Central memory CD4-positive, alpha-beta T cell (primary cell): ENCODE measurements at places on chromosomes 2 and 18.

DNA sequence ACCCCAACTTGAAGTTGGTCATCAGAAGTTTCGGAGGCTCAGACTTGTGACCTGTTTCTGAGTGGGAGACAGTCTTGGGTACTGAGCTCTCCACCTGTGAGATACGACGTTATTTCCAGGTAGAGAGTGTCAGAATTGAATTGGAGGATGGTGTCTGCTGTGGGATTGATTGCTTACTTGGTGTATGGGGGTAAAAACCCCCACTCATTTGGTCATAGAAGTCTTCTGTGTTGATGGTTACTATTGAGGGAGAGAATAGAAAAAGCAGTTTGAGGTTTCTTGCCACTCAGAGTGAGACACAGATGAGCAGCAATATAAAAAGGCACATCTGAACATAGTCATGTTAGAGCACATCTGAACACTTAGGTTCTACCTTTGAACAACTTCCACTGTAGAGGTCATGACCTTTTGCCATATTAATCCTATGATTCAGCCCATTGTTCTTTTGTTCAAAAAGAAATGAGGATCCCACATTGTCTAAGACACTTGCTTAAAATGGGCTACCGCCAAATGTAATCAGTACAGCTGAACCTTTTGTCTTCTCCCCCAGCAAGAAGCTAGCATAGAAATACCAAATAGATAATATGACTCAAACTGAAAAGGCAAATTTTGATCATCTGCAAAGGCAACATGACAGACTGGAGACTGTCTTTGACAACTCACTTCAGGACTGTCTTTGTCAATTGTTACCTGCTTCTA lies 73.3 kb downstream of the NAB1 start:
- DNase-seq = no peak

- peak; percentile 8 for DNase-seq
Observed at GRCh38 chr18:45837283-45838070, 12.0 kb downstream of the SIGLEC15 start.

DNA sequence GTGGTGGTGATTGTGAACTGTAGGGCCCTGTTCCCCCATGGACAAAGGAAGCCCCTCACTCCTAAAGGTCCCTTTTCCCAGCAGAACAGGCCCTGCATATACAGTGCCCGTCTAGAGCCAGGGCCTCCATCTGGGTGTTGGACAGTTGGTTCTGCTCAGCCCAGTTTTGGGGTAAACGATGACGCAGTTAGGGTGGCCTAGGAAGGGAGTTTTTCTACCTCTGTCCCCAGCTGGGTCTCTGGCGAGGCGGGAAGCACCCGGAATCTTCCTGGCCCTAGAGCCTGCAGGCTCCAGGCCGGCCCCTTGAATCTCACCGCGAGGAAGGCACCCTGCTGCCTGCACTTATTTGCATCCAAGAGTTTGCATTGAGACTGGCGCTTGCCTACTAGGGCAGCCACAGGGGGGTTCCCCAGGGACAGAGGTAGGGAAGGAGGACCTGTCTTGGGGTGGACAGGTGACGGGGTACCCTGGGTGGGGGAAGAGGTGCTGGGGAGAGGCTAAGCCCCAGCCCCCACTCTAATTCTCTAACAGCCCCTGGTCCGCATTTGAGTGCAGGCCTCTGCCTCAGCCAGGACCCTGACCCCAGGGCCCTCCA lies 529 bp upstream of the MTA3 start:
- DNase-seq = peak; percentile 12

GRCh38 chr2:3107567-3107966 lies 270.1 kb downstream of the EIPR1 start:
- no peak for DNase-seq

- no peak for DNase-seq
Observed at GRCh38 chr2:191692502-191693115, 14.7 kb downstream of the NABP1 start.

DNA sequence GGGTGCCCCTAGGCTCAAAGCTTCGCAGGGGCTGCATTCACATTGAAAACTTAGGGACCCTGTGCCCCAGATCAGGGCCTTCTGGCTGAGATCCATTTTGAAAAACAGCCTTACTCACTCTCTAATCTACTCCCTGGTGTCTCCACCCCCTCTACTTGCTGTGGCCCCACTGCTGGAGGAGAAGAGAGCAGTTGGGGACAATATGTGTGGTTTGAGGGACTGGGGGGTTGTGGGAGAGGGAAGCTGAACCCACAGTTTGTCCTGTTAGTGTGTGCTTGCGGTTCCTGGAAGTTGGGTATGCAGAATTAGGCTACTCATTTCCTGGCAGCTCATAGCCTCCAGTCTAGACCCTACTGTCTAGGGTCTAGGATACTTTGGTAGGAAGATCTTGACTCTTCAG lies 211.4 kb downstream of the PRKCE start:
- no peak for DNase-seq

GRCh38 chr2:64860276-64860885 lies 128.8 kb upstream of the SLC1A4 start:
- DNase-seq = no peak

DNA sequence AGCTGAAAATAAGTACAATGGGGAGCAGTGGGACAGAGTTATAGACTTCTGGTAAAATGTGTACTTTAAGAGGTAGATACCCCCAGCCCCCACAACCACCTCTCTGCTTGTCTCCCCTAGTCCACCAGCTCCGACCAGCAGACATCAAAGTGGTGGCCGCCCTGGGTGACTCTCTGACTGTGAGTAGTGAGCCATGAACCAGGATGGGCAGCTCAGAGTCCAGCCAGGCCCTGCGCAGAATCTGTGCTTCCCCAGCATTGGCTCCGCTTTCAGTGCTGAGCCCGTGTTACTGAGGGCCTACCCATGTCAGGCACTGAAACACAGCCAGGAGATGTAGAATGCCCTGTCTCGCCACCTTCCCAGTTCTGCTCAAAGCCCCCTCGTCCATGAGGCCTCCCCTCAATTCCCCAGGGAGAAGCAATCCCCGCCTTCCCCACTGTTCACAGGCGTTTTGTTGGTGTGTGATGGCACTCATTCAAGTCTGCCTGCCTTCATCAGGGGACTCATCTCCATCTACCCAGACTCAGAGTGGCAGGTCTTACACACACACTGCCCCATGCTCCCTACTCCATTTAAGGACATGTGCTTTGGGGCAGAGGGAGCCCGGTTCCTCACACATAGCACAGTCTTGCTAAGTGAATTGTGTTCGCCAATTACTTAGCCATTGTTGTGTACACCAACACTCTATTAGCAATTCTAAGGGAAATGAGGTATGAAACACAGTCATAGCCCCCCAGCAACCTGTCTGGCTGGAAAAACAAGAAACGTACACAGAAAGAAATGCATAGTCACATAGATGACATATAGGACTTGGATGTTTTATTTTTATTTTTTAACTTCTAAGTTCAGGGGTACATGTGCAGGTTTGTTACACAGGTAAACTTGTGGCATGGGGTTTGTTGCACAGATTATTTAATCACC lies 122.6 kb downstream of the PLB1 start:
- DNase-seq = no peak

GRCh38 chr2:11865805-11866204 lies 119.4 kb downstream of the LPIN1 start:
- DNase-seq = no peak

GRCh38 chr2:60337142-60337497 lies 216.3 kb downstream of the BCL11A start:
- no peak for DNase-seq

DNA sequence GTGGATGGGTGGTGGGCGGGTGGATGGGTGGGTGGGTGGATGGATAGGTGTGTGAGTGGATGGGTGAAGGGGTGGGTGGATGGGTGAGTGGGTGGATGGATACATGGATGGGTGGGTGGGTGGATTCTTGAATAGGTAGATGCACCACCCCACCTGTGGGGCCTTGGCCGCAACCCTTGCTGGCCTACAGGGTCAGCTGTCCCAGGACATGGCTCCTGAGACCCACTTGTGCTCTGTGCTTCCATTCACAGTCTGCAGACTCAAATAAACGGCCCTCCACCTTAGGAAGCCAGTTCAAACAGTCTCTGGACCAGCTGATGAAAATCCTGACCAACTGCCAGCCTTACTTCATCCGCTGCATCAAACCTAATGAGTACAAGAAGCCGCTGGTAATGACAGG lies 54.4 kb downstream of the MYO7B start:
- DNase-seq = no peak

DNA sequence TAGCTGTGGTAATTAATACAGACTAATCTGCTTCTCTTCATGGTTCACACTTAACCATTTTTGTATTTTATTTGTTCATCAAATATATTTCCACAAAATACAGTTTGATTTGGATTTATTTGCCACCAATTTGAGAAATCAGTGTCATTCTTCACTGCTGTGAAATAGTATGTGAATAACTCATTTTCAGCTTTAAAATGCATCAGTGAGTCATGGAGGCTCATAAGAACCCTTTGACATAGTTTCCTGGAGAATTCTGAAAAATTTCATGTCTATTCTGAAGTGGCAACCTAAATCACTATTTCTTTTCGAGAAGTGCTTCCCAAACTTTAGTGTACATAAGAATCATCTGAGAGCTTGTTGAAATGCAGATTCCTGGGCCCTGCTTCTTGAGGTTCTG lies 1026.7 kb upstream of the ACVR2A start:
- DNase-seq = no peak

DNA sequence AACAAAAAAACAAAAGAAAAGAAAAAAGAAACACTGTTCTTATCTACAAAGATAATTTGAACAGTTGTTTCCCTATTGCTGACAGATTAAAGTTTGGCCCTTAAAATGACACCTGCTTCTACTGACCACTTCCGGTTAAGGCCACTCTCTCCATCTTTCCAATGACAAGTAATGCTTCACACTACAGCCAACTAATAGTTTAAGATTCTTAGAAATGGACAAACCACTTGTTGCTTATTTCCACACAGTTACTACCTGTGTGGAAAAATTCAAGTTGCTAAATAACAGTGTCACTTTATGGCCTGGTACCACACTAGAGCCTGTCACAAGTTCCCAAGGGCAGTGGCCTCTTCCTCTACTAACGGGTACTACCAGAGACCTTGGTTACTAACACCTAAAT lies 2.4 kb downstream of the TMEM185B start:
- no peak for DNase-seq

DNA sequence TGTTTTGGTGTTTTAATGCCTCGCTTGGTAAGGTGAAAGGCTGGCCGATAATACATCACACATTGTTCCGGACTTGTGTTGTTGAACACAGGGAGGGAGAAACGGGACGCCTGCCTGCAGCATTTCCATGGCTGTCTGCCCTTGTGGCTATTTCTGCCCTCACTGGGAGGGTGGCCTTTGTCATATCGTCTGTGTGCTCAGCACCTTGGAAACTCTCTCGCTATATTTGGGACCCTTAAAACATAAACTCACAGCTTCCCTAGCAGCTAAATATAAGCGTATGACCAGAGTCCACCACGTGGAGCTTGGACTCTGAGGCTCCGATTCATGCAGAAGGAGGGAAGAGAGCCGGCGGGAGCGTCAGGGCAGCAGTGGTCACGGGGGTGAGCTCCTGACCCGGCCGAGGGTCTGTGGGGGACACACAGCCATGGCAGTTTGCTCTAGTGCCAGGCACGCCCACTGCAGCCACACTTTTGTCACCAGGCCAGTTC lies 111.7 kb downstream of the SH3BP4 start:
- no peak for DNase-seq

DNA sequence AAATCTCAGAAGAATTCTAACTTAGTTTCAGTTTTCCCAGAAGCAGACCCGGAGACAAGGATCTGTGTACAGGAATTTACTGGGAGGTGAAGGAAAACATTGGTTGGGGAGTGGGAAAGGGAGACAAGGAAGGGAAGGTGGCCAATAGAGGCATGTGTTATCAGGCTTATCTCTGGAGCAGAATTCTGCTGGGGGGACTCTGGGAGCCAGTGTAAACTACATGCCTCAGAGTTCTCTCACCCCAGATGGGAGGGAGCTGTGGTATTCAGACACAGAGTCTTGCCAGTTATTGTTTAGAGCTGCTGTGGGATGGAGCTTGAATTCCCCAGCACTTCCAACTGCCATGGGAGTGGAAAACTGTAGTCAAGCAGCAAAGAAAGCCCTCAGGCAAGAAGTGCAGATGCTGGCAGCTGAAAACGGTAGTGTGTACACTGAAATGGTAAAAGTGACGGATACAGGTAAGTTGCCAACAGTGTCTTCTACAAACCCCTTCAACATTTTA lies 19.0 kb downstream of the DNPEP start:
- no peak for DNase-seq

- no peak for DNase-seq
Observed at GRCh38 chr2:66198873-66199272, 236.1 kb upstream of the MEIS1 start.

DNA sequence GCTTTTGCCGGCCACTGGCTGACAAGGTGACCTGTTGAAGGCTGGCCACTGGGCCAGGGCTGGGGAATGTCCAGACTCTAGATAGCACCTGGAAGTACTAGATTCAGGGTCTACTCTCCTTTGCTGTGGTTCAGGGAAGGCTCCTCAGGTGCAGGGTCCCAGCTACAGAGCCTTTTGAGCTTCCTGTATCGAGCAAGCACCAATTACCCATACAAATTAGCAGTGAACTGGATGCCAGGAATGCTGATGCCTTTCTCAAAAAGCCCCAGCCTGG lies 213.4 kb downstream of the CYP26B1 start:
- DNase-seq = no peak

GRCh38 chr2:220775856-220776488 lies 796.1 kb downstream of the EPHA4 start:
- DNase-seq = no peak

GRCh38 chr2:8431446-8432125 lies 250.3 kb upstream of the ID2 start:
- no peak for DNase-seq

DNA sequence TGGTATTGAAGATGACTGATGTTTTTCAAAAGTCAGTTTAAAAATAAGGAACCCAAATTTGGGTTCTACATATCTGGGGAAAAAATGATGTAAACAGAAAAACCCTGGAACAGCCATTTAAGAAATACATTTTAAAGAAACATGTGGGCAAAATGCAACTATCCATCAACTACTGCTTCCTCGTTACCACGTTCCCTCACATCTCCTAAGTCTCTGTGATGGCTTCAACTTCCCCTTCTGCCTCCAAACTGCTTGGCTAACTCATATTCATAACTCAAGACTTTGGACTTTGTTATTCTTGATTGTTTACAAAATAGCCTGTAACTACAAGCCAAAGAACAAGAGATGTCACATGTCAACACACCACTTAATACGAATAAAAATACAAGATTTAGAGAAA lies 116.3 kb downstream of the DYM start:
- DNase-seq = no peak

- DNase-seq = no peak
Observed at GRCh38 chr2:61926531-61927477, 21.3 kb downstream of the COMMD1 start.
